ENCODE measurements at places on chromosomes 12 and 14.

DNA sequence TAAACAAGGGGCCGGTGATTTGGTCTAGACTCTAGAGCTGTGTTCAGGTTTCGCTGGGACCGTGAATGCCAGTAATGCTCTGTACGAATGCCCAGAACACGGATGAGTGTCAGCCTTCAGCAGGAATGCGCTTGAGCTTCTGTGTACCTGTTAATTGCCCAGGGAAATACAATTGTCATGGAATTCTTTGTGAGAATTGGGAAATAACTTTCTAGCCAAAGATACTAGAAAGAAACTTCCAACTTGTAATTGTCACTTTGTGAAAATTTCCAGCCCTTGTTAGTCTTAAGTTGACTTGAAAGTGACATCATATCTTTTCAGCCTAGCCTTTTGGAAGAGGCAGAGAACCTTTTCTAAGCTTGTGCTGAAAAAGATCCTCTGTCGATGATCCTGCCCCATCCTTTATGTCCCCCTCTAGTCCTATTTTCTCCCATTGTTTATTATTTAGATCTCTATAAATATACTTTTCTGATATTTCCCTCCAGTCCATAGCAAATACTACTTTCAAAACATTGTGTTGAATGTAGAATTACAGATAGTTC, 2.7 kb downstream of the CHST11 start:
- no peak for DNase-seq

GRCh38 chr14:91290986-91291385, 46.5 kb upstream of the GPR68 start:
- DNase-seq = no peak

- no peak for DNase-seq
These were observed 129.9 kb downstream of the GALC start for GRCh38 chr14:87863047-87863446.

- DNase-seq = no peak
These were observed 497.4 kb downstream of the NPAS3 start for GRCh38 chr14:33435911-33436689.

DNA sequence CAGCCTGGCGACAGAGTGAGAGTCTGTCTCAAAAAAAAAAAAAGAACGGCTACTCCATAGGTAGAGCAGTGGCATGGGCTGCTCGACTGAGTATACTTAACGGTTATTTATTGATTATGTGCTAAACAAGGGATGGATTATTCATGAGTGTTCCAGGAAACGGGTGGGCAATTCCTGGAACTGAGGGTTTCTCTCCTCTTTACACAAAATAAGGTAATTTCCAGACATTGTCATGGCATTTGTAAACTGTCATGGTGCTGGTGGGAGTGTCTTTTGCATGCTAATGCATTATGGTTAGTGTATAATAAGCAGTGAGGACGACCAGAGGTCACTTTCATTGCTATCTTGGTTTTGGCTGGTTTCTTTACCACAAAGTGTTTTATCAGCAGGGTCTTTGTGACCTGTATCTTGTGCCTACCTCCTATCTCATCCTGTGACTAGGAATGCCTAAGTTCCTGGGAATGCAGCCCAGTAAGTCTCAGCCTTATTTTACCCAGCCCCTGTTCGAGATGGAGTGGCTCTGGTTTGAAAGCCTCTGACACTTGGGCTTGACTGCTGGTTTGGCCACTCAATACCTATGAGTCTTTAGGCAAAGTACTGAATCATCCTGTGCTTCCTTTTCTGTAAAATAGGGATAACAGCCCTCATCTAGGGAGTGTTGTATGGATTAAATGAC, 3.2 kb downstream of the DGLUCY start:
- DNase-seq = no peak

DNA sequence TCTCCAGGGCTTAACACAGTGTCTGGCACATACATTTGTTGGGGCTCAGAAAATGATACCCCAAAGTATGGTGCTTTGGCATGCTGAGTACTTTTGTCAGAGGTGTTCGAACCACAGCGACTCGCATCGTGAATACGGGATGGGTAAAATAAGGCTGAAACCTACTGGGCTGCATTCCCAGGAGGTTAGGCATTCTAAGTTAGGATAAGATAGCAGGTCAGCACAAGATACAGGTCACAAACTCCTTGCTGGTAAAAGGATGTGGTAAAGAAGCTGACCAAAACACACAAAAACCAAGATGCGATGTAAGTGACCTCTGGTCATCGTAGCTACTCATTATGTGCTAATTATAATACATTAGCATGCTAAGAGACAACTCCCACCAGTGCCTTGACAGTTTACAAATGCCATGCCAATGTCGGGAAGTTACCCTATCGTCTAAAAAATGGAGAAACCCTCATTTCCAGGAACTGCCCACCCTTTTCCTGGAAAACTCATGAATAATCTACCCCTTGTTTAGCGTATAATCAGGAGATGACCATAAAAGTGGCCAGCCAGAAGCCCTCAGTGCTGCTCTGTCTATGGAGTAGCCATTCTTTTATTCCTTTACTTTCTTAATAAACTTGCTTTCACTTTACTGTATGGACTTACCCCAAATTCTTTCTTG, 3.3 kb upstream of the AEBP2 start:
- DNase-seq = no peak
